ENCODE measurements at places on chromosomes 6 and 20.

DNA sequence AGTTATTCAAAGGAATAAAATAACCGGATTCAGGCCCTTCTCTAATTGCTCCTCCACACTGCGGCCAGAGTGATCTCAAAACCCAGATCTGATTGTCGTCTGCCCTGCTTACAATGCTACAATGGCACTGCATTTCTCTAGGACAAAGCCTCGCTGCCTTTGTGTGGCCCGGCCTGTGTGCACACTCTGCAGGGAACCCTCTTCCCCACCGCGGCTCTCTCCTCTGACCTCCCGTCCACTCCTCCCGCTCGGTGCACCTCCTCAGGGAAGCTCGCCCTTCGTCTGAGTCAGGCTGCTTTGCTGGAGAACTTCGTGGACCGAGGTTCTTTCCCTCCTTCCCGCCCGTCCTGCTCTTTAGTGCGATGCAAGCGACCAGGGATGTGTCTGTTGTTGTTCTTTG lies 101.6 kb upstream of the SNX9 start:
- no peak for DNase-seq

- DNase-seq: no peak
Observed at GRCh38 chr6:105135056-105135455, 44.8 kb downstream of the POPDC3 start.

- DNase-seq: no peak
Observed at GRCh38 chr6:2770171-2770570, 5.0 kb downstream of the WRNIP1 start.

GRCh38 chr6:36266913-36267644 lies 2.8 kb upstream of the PNPLA1 start:
- DNase-seq: no peak

DNA sequence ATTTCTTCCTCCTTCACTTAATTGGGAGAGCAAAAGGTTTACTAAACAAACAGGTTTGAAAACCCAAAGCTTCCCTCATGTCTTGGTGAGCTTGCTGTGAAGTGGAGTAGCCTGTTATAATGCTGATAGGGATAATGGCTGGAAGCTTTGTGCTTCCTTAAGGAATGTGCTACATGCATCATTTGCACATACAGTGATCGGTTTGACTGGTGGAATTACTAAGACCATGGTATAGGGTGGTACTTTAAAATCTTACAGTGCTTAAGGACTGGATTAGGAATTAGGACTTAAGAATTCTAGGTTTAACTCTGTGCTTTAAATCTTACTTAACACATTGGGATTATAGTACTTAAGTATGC lies 75.7 kb downstream of the ARID1B start:
- no peak for DNase-seq

DNA sequence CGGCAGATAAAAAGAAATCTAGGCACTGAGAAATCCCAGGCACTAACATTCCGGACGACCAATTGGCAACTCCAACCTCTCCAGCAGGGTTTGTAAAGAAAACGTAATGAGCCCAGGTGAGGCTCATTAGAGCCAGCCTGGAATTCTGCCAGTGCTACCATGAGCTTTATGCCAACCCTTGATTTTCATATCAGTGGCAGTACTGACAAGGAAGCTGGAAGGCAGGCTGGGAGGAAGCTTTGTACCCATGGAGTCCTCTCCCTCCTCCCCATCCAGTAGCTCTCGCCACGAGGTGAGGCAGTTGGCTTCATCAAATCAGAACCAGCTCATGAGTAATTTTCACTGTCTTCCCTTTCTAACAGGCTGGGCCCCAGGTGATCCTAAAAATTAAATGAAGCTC lies 250.2 kb downstream of the ZNF217 start:
- no peak for DNase-seq

DNA sequence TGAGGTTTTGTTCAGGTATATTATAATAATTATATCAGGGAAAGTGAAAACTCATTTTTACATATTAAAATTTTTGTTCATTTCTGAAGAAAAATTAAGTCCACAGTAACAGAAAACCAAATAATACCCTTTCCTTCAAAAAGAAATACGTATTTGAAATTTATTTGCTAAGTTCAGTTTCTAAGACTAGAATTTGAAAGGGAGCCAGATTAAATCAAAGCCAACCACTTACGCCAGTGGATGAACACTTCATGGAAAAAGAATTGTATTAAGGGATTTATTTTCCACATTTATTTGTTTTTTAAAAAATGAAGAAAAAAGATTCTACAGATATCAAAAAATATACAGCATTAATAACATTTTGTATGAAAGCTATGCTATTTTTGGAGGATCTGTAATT lies 654.4 kb downstream of the EYS start:
- DNase-seq: no peak

GRCh38 chr6:129623008-129623732 lies 86.8 kb downstream of the ARHGAP18 start:
- DNase-seq: no peak

DNA sequence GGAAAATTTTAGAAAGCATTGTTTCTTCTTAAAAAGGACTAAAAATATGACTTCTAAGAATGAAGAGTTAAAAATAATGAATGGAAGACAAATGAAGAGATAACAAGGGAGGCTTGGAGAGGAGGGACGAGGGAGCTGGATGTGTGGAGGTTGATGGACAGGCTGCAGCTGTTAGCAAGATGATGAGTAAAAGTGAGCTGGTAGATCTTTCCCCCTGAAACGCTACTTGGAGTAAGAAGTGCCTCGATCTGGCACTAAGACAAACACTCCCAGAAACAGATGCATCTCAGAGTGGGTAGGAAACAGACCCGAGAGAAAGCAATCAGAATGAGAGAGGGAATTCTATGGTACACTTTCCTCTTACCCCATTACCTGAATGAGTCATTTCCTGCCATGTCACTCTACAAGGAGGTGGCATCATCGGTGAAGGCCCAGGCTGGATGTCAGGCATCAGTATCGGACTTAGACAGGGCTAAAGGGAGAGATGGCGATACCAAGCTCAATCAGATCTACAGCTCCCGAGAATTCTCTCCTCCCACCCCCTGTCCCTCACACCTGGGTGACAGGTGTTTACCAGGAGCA lies 154.1 kb upstream of the BMP2 start:
- DNase-seq: no peak

GRCh38 chr6:159982731-159983506 lies 14.0 kb downstream of the IGF2R start:
- no peak for DNase-seq

DNA sequence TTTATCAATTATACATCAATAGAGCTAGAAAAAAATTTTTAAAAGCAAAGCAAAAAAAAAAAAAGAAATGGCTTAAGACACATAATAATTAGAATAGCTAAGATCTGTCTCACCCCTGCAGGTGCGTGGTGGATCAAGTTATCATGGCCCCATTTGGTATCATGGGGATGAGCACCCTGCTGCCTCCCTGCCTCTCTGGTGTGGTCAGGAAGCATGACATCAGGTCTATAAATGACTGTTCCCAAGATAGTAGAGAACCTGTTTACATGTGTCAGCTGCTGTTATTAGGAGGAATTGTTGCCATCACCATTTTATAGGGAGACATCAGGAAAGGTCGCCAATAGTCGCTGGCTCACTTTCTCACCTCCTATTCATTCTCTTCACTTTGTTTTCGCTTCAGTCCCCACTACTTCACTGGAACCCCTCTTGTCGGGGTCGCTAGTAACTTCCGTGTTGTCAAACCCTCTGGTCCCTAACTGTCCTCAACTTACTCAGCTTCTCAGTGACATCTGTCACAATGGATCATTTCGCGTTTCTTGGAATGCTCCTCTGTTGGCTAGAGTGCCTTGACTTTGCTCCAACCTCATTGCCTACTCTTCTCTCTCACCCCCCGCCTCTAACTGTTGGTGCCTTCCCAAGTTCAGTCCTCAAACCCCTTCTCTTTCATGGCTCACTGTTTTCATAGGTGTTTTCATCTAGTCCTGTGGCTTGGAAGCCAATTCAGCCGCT lies 4.7 kb downstream of the DNTTIP1 start:
- no peak for DNase-seq

GRCh38 chr6:140253096-140253495 lies 878.6 kb upstream of the CITED2 start:
- no peak for DNase-seq

GRCh38 chr6:169177516-169178166 lies 76.0 kb downstream of the THBS2 start:
- no peak for DNase-seq

DNA sequence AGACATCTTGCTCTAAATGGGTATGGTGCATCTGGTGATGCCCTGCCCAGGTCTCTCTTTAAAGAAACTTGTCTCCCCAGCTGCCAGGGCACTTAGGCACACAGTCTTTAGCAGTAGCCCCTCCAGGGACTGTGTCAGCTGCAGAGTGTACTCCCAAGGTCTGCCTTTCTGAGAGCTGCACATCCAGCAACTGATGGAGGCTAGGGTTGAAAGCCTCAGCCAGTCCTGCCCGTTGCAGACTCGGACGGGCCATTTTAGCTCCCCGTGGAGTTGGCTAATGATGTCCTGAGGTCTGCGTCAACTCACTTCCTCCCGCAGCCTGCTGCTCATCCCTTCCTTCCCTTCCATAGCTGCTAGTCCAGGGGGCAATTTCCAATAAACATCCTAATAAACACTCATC lies 381.8 kb downstream of the PTPRT start:
- no peak for DNase-seq
